HT-29 (cell line): ENCODE measurements at places on chromosomes 6 and 20. TPM values are rescaled to one million over a fixed set of nuclear protein-coding genes. Genes with fewer than 3 reads are reported as not detected.

DNA sequence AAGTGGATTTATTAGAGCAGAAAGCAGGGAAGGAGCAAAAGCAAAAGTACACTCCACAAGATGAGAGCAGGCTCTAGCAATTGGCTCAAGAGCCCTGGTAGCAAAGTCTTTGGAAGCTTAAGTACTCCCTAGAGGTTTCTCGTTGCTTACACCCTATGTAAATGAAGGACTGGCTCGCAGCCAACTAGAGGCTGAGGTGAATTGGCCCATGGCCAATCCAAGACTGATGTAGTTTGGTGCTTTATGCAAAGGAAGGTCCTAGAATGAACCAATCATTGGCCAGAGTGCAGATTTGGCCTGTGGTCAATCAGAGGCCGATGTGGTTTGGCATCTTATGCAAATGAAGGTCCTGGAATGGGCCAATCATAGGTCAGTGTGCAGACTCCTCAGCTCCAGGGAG lies 191.3 kb upstream of the ARID1B start:
- no peak for DNase-seq

GRCh38 chr20:62232194-62232593 lies 6.1 kb upstream of the OSBPL2 start:
- peak; percentile 47 for DNase-seq

- DNase-seq: no peak
Measured at GRCh38 chr6:9161731-9162130, 726.4 kb upstream of the SLC35B3 start.

MICB gene
- 0.66 and 0.89 TPM in 2 replicates for total RNA-seq

DNA sequence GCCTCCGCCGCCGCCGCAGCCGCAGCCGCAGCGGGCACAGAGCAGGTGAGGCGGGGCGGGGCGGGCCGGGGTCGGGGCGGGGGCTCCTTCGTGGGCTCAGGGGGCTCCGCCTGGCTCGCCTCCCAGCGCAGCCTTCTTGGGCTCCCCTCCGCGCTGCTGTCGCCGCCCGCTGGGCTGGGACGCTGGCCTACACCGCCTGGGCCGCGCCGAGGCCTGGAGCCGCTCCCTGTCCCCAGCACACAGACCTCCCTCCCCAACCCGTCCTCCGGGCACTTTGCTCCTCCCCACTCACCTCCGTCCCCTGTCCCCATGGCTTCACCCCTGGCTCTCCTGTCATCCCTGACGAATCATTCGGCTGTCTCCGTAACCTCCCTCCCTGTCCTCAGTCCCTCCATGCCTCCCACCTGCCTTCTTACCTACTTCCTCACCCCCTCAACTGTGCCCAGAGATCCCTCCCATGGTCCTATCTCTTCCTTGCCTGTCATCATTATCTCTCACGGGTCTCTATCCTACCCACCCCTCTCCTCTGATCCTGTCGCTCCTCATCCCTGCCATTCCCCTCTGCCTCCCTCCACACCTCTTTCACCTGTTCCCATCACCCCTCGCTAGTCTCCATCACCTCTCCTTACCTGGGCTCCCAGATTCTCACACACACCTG lies 512 bp downstream of the TTBK1 start:
- DNase-seq: no peak

DNA sequence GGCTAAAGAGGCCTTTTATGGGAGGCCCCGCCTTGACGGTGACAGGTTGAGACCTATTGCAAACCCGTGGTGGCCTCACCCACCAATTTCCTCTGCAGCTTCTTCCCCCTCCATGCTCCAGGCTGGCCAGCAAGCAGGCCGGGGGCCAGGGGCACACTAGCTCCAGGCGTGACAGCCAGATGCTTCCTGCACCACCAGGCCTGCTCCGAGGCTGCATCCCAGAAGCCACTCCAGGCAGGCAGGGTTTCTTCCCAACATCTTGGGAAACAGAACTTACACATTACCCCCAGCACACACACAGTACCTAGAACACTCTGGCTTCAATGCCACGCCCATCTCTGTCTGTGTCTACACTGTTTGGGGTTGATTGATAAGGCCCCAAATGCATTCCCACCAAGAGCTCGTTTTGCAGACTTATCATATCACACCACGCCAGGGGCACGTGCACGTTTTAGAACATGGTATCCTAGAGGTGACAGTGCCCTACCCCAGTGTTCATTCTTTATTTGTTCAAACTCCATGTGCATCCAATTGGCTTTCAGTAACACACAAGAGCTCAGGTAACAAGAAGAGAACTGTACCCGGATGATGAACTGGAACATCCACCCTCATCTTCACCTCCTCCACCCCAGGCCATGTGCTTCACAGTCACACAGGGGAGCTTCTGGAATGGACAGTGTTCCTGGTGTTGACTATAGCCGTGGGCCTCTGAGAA lies 221.4 kb upstream of the RREB1 start:
- DNase-seq: no peak

PAX1 gene
- total RNA-seq: not detected in 2 replicates

PDE7B gene
- total RNA-seq: not detected in 2 replicates

EFCAB8 gene
- 0.10 and 0.86 TPM in 2 replicates for total RNA-seq

GRCh38 chr6:157952861-157953351 lies 28.8 kb upstream of the SYNJ2 start:
- no peak for DNase-seq

DNA sequence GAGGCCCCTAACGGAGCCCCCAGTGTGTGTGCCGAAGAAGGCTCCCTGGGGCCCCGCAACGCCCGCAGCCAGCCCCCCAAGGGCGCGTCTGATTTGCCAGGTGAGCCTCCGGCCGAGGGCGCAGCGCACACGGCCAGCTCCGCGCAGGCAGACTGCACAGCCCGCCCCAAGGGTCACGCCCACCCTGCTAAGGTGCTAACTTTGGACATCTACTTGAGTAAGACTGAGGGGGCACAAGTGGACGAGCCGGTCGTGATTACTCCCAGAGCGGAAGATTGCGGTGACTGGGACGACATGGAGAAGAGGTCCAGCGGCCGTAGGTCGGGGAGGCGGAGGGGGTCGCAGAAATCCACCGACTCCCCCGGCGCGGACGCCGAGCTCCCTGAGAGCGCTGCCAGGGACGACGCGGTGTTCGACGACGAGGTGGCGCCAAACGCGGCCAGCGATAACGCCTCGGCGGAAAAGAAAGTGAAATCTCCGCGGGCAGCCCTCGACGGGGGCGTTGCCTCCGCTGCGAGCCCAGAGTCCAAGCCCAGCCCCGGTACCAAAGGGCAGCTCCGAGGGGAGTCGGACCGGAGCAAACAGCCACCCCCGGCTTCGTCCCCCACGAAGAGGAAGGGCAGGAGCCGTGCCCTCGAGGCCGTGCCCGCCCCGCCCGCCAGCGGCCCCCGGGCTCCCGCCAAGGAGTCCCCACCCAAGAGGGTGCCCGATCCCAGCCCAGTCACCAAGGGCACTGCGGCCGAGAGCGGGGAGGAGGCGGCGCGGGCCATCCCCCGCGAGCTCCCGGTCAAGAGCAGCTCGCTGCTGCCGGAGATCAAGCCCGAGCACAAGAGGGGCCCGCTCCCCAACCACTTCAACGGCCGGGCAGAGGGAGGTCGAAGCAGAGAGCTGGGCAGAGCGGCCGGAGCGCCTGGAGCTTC lies 117.0 kb downstream of the RTN4IP1 start:
- peak; percentile 76 for DNase-seq

DNA sequence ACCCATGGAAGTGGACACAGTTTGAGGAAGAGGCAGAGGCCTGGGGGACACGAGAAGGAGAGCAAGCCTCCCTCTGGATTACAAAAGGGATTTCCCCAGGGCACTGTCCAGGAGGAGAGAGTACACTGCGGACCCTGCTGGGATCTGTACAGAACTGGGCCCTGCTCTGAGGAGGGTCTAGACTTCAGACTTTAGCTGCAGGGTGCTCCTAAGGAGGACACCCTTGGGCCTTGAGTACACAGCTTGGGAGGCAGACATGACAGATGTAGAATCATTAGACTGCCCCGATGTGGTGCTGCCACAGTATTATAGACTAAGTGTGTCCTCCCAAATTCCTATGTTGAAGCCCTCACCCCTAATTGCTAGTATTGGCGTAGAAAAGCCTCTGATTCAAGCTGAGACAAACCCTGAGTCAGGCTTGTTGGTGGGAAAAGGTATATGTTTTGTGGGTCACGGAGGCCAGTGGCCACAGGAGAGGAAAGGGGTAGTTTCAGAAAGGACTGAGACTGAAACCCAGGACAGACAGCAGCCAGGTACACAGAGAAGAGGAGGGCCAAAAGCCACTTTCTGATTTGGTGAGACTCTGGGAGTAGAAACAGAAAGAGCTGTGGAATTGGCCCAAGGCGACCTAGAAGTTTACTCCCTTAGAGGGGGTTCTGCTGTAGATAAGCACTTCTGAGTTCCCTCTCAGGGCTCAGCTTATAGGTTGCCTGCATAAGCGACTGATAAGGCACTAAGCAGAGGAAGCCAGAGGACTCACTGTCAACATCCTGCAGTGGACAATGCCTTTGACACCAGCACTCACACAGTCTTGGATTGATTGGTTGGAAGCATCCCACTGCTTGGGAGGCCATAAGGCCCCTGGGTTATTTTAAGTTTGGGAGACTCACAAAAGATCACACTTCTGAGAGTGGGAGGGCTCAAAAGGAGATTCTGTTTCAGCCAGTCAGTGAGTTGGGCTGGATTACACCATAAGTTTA lies 16.5 kb upstream of the SH3BGRL2 start:
- no peak for DNase-seq

GRCh38 chr20:47379433-47380150 lies 23.1 kb upstream of the ZMYND8 start:
- no peak for DNase-seq

SLC22A2 gene
- 0.63 TPM in 1 of 2 replicates, not detected in the other for total RNA-seq

C6orf118 gene
- not detected in 2 replicates for total RNA-seq

DNA sequence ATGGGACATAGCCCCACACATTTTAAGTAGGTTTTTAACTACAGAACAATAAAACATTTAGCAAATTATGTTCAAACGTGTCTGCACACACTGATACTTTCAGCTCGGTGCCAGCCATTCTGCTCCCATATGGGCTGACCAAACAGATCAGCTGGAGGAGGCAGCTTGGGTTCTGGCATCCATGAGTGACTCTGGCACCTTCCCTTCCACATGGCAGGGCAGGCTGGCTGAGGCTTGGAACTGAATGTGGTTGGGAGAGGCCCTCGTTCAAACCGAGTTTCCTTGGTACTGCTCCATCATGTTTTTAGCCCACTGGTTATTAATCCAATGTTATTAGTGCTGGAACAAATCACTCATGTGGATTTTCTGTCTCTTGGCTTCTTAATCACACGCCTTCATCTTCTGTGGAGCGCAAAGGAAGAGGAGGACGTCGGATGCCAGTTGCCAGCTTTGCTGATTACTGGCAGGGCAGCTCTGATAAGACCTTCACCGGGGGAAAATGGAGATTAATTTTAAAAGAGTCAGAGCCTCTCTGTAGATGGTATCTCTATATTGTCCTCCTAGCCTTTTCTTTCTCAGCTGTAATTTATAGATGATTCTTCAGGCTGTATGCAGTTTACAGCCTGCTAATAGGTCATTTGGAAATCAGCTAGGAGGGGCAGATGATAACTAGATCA lies 93.1 kb upstream of the TIAM2 start:
- no peak for DNase-seq

GRCh38 chr20:11976966-11977365 lies 59.3 kb downstream of the BTBD3 start:
- DNase-seq: no peak

DNA sequence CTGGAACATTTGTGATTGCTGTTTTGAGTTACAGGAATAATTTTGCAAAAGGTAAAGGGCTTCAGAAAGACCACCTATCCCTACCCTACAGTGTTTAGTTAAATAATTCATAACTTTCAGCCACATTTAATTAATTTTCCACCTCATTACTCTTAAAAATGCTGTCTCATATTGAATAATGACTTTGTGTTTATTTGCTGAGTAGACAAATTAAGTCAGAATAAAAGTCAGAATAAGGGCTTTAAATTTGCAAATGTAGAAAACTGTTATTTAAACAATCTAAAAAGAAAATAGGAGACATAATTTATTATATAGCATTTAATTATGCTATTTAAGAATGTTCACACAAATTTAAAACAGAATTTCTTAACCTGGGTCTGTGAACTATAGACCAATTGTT lies 293.7 kb upstream of the RIMS1 start:
- no peak for DNase-seq

DNA sequence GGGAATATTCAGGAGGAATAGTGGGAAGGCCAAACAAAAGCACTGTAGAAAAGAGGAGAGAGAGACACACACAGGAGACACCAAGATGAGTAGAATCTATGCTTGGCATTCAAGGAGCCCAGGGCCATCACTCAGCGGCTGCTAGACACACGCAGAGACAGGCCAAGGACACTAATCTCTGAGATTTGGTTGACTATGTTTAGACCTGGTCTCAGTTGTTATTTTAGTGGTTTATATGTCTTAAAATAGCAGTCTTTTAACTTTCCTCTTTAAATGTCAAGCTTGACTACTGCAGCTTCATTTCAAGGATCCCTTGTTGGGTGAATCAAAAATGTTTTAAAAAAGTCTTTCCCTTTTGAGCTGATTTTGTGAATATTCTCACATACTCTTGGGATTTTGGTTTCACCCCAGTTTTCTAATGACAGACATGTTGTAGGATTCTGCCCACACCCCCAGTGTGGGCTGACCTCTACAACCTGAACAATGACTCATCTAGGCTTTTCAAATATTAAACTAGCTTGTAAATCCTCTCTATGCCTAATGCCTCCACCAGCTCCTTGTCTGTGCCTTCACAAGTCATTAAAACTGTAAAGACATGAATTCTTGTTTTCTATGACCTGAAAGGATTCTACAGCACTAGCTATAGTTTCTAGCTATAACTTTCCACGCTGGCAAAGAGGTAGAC lies 142.7 kb upstream of the EXOC2 start:
- peak; percentile 49 for DNase-seq

MOG gene
- not detected in 2 replicates for total RNA-seq

- DNase-seq: peak; percentile 76
Measured at GRCh38 chr6:2817903-2818443, 23.7 kb downstream of the SERPINB1 start.

GRCh38 chr6:125175466-125176048 lies 22.0 kb downstream of the TPD52L1 start:
- no peak for DNase-seq
